ENCODE measurements at places on chromosomes 7 and 10. TPM values are rescaled to one million over a fixed set of nuclear protein-coding genes. Genes with fewer than 3 reads are reported as not detected.

OR13A1 gene
- 0.15 TPM for total RNA-seq

EN2 gene
- total RNA-seq, result not detected

CDH23 gene
- total RNA-seq, result 13.3 TPM

DNA sequence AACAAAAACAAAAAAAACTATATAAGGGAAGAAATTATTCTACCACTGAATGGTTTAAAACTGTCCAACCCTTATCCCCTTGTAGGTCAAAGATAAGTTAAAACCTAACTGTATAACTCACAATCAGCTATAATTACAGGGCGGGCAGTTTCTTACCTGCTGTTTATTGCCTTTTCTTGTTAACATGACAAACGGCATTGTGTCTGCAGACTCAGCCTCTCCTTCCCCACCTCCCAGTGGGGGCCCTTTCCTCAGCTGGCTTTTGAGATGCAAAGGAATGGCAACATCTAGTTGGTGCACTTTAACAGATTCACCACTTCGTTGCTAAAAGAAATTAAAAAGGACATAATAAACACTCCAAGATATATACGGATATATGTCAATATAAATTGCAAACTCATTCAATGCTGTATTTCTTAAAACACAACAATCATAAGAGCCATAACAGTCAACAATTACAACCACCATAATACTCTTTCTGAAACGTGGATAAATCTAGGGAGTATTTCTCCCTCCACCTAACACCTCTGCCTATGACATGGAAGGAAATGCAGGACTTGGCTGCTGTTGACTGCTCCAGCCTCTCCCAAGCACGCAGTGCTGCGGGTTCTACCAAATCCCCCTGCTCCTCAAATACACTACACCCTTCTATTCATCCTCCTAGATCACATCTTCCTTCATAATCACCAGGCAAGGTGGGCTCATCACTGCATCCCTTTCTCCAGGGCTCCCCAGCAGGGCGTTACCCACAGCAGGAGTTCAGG is 106.0 kb downstream of the UPF2 start:
- no peak for DNase-seq

- no peak for DNase-seq
Measured at GRCh38 chr10:100154666-100155065, 31.2 kb downstream of the ERLIN1 start.
